ENCODE measurements at places on chromosomes 7 and 10.

DNA sequence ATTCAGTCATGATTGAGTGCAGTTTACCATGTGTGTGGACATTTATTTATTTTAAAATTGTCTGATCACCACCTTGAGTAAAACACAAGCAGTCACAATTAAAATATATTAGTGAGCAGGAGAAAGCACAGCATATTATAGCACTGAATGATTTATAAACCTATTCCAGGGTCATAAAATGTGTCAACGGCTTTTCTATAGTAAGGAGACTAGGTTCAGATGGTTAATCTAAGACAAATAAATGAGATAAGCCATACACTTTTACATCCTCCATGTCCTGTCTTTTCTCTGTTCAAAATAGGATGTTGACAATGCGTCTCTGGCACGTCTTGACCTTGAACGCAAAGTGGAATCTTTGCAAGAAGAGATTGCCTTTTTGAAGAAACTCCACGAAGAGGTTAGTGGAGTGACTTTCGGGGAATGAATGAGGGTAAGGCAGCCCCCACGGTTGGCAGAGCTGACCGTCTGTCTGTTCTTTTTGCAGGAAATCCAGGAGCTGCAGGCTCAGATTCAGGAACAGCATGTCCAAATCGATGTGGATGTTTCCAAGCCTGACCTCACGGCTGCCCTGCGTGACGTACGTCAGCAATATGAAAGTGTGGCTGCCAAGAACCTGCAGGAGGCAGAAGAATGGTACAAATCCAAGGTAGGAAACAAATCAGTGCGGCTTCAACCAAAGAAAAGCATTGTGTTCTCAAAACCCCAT lies 5.4 kb downstream of the VIM start:
- no peak for DNase-seq

DNA sequence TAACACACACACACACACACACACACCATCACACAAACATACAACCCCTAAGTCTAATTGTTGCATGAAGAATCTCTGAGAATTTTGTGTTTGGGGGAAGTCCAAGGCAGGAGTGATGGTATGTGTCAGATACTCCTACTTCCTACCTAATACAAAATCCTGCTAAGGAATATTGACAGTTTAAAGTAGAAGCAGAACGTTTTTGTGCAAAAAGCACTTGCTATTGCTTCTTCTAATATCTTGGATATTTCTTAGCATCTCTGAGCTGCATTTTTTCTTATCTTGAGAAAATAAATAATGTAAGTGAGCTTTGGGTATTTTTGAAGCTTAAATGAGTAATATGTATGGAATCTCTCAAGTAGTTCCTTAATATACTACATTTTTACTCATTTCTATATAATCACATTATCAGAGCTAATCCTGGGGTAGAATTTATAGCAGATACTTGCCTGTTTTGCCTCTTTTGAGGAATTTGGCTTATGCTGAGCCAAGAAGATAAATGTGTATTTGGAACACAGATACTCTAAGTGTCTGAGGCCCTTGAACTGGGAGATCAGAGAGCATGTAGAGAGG lies 212.3 kb downstream of the DKK1 start:
- no peak for DNase-seq

GRCh38 chr7:118029826-118030422 lies 154.0 kb upstream of the LSM8 start:
- DNase-seq: no peak

GRCh38 chr10:98374217-98374985 lies 40.6 kb downstream of the PYROXD2 start:
- no peak for DNase-seq

- no peak for DNase-seq
Observed at GRCh38 chr10:69226919-69227450, 6.9 kb downstream of the HKDC1 start.

DNA sequence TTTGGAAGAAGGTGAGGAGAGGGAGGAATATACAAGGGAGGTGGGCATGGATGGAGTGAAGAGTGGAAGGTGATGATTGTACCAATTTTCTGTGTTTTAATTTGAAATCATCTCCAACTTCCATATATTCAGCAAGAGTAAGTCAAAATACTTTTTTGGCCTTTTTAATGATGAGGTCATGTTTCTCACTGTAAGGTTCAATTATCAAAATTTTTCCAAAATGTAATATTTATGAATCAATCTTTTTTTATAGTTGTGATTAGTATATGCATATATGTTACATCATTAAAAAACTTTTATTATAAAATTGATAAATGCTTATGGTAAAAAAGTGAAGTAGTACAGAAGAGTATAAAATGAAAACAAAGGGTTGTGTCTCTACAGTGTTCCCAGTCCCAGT lies 40.7 kb downstream of the PRKAR2B start:
- DNase-seq: no peak

- DNase-seq: no peak
Observed at GRCh38 chr7:70758646-70759045, 373.3 kb upstream of the GALNT17 start.

DNA sequence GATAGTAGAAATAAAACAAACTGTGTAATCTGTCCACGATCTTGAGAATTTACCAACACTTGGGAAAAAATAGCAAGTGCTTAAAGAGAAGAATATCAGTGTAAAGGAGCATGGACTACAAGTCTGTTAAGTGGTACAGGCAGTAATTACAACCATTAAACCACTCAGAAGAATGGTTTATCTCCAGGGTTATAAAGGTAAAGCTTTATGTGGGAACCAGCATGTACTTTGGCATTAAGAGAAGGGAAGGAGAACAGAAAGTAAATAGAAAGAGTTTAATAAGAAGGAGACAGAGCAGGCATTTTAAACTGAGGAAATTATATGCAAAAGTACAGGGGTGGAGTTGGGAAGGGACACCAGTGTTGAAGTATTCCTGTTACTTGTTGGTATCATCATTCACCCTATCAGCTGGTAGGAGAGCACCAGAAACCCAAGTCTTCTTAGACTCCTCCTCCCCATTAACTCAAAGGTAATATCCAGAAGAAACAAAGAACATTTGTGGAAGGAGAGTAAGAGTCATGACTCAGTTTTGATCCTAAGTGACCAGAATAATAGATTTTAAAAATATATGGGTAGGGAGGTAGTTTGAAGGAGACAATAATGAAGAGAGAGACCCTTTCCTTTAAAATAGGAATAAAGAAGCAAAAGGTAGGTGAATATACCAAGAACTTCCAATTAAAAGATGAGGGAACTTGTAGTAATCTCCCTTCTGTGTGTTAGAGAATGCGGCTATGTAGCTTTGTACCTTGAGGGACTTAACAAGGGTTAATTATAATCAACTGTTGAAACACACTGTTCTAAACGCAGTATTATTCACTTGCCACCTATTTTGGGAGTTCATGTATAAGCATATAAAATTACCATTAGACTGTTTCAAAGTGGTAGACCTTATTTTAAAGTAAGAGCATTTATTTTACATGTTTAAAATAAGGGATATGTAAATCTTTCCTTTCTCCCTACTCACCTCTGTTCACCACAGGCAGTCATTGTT lies 92.1 kb upstream of the STRIP2 start:
- no peak for DNase-seq

- DNase-seq: no peak
Observed at GRCh38 chr10:110225441-110225755, 18.0 kb downstream of the MXI1 start.

- DNase-seq: no peak
Observed at GRCh38 chr10:27388761-27389399, 115.2 kb upstream of the RAB18 start.

DNA sequence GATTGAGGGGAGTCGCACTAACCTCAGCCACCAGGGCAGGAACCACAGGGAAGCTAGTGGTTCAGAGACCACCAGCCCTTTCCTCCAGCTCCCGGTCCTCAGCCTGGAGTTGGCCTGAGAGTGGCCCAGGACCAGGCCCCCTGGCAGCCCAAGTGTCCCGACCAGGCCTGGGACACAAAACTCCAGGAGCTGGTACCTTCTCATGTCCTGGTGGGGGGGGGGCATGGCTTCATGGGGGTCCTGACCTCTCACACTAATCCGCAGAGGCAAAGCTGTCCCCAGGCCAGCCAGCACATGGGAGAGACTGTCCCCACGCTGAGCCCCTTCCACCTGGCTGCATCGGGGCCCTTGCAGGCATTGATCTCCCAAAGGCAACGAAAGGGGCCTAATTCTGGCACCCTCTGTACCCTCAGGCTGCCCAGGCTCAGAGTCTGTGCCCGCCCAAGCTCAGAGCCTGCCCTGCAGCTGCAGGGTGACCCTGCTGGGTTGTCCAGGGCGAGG lies 28.2 kb downstream of the GPRIN2 start:
- DNase-seq: peak; percentile 50

- no peak for DNase-seq
Observed at GRCh38 chr10:101848894-101849351, 5.3 kb upstream of the KCNIP2 start.

Measured in dorsolateral prefrontal cortex (tissue), 122 donors.